ENCODE measurements at places on chromosomes 2 and 18.

GRCh38 chr2:238989484-238989883 lies 141.6 kb downstream of the TWIST2 start:
- no peak for DNase-seq

DNA sequence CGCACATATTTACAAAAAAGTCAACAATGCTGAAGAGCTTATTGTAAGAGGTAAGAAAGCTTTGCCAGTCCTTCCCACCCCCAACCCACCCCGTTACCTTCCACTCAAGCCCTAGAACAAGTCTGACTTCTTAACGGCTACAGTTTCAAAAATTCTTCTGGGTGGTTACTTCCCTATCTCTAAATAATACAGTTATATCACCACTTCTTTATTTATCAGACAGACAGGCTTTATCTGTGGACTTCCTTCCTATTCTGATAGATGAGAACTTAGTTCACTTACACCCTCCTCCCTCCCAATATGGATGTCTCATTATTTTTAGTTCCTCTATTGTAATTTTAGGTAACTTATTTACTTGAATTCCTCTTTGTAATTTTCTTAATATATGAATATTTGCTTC lies 26.7 kb upstream of the ACTR3 start:
- DNase-seq: no peak

DNA sequence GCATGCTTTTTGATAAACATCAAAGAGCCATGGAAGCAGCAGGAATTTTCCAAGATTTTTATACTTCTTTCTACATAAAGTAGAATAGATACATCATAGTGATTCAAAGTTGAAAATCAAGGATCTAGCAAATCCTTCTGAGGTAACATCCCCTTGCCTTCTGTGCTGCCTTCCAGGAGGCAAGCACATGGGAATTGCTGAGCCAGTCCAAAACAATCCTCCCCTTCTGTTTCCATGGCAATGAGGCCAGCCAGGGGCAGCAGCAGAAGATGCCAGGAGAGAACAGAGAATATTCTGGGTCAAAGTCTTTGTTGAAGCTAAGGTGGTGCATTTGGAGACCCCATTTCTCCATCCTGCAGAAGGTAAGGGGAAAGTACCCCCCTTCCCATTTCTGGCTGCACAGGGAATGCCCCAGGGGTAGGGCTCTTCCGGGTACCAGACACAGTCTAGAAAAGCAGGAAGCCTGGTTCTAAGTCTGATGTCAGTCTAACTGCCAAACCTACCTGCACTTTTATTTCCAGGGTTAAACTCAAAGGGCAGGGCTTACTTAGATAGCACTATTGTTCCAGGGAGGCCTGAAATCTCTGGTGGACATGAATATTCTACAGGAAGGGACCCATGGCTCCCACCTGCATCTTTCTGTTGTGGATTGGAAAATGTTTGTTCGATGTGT lies 22.1 kb downstream of the CENPA start:
- no peak for DNase-seq

GRCh38 chr2:28580078-28580477 lies 84.2 kb downstream of the PLB1 start:
- DNase-seq: no peak

- DNase-seq: no peak
Measured at GRCh38 chr2:25339791-25340180, 1.9 kb downstream of the DNMT3A start.

Measured in kidney capillary endothelial cell (primary cell).